Mesothelial cell of epicardium (in vitro differentiated cells): ENCODE measurements at places on chromosomes 11 and 22.

GRCh38 chr22:41982865-41983264, 13.6 kb downstream of the SEPTIN3 start:
- H3K36me3 ChIP-seq = no peaks in the 10 kb centered on the region
- peaks cover 26% of the 10 kb centered on the region for H3K27me3 ChIP-seq
- DNase-seq = no peak
- H3K4me1 ChIP-seq = no peaks in the 10 kb centered on the region
- H3K27ac ChIP-seq = no peak overlapping the region

- no peak overlapping the region for H3K4me3 ChIP-seq
- H3K27ac ChIP-seq = no peak overlapping the region
Observed at GRCh38 chr22:20904008-20904979, 12.9 kb upstream of the CRKL start.

GRCh38 chr22:23539135-23539838, 40.8 kb downstream of the IGLL1 start:
- H3K4me1 ChIP-seq = peaks cover 88% of the 10 kb centered on the region
- H3K4me3 ChIP-seq = peak overlapping the region; percentile 61
- peaks cover 3% of the 10 kb centered on the region for H3K36me3 ChIP-seq
- H3K27me3 ChIP-seq = no peaks in the 10 kb centered on the region
- DNase-seq = no peak
- H3K27ac ChIP-seq = peak overlapping the region; percentile 99

- no peak overlapping the region for H3K27ac ChIP-seq
- no peak overlapping the region for H3K4me3 ChIP-seq
- no peak for DNase-seq
- no peaks in the 10 kb centered on the region for H3K36me3 ChIP-seq
- H3K4me1 ChIP-seq = peaks cover 13% of the 10 kb centered on the region
- peaks cover 3% of the 10 kb centered on the region for H3K27me3 ChIP-seq
Observed at GRCh38 chr11:1917523-1918435, 1.7 kb upstream of the TNNT3 start.

DNA sequence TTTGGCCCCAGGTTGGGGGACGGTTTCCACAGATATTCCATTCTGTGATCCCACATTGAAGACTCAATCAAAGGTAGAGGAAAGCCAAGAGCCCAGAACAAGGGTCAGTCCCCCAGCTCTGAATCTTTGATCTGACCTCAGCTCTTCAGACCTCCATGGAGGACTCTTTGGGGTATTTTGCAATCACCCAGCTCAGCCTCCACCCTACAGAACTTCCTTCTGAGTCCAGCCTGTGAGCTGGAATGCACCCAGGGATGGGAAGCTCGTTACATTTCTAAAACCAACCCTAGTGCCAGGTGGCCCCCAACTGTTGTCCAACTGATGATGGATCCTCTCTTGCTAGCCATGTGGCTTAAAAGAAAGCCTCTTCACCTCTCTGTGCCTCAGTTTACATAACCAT, 335.3 kb downstream of the MN1 start:
- H3K36me3 ChIP-seq = no peaks in the 10 kb centered on the region
- no peak overlapping the region for H3K4me3 ChIP-seq
- no peak overlapping the region for H3K27ac ChIP-seq
- H3K27me3 ChIP-seq = peaks cover 2% of the 10 kb centered on the region
- DNase-seq = no peak

GRCh38 chr11:111814557-111815320, 48.5 kb upstream of the PPP2R1B start:
- H3K36me3 ChIP-seq = peaks cover 18% of the 10 kb centered on the region
- DNase-seq = no peak
- peaks cover 19% of the 10 kb centered on the region for H3K4me1 ChIP-seq
- H3K27ac ChIP-seq = peak overlapping the region; percentile 76

- H3K4me1 ChIP-seq = peaks cover 18% of the 10 kb centered on the region
- H3K36me3 ChIP-seq = no peaks in the 10 kb centered on the region
- H3K27me3 ChIP-seq = no peaks in the 10 kb centered on the region
- DNase-seq = no peak
Observed at GRCh38 chr11:13463779-13464290, 813 bp upstream of the BTBD10 start.

GRCh38 chr22:31083377-31083768, 2.3 kb downstream of the SMTN start:
- no peaks in the 10 kb centered on the region for H3K36me3 ChIP-seq
- H3K27me3 ChIP-seq = no peaks in the 10 kb centered on the region
- peak overlapping the region; percentile 90 for H3K27ac ChIP-seq
- no peak for DNase-seq

DNA sequence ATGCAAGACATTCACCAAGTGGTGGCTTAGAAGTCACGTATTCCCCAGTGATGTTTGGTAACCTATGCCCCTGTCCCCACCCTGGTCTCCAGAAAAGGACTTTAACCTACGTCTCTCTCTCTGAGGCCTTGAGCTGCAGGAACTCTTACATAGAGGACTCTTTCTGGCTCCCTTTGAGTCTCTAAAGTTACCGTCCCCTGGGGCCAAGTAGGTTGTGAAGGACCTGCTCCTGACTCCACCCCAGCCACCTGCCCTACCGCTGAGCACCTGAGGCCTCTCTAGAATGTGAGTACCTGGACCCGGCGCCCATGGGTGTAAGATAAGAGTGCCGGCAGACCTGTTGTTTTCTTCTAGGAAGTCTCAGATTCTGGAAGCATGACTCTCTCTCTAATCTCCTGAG, 95.4 kb downstream of the TIMP3 start:
- H3K36me3 ChIP-seq = no peaks in the 10 kb centered on the region
- H3K4me3 ChIP-seq = no peak overlapping the region
- H3K27ac ChIP-seq = no peak overlapping the region
- DNase-seq = no peak
- peaks cover 12% of the 10 kb centered on the region for H3K27me3 ChIP-seq

GRCh38 chr11:59551659-59552521, 40.6 kb downstream of the OR4D9 start:
- H3K4me1 ChIP-seq = peaks cover 28% of the 10 kb centered on the region
- no peaks in the 10 kb centered on the region for H3K36me3 ChIP-seq
- DNase-seq = no peak

GRCh38 chr11:44893846-44894617, 56.7 kb downstream of the TP53I11 start:
- DNase-seq = peak; percentile 89
- H3K4me3 ChIP-seq = no peak overlapping the region
- peak overlapping the region; percentile 8 for H3K27ac ChIP-seq
- H3K27me3 ChIP-seq = no peaks in the 10 kb centered on the region
- H3K4me1 ChIP-seq = peaks cover 13% of the 10 kb centered on the region
